NCI-H1092 treated with DMSO at 0.1 percent for 48 hours (cell line): ENCODE measurements at places on chromosomes 12 and 14.
A peak's percentile ranks its signal among the peaks of the same experiment; 100 is the strongest.

- DNase-seq, result no peak
These were observed 69.7 kb upstream of the CCND2 start for GRCh38 chr12:4203772-4204376.

- DNase-seq, result peak; percentile 5
These were observed 13.3 kb upstream of the TCL1A start for GRCh38 chr14:95727056-95727700.

DNA sequence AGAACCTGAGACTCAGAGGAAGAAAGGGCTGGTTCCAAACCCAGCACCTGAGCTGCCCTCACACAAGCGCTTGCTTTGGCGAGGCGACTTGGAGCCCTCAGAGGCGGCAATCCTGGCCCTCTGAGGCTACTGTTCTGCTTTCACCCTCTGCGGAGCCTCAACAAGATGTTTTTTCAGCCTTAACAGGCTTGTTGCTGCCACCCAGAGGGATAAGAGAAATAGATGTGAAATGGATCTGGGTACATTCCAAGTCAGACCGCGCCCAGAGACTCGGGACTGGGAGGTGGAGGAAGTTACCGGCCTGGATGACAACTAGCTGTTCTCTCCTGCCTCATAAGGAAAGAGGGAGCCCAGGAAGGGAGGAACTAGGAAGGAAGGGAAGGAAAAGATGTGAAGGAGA, 89.6 kb downstream of the TTC7B start:
- peak; percentile 21 for DNase-seq

DNA sequence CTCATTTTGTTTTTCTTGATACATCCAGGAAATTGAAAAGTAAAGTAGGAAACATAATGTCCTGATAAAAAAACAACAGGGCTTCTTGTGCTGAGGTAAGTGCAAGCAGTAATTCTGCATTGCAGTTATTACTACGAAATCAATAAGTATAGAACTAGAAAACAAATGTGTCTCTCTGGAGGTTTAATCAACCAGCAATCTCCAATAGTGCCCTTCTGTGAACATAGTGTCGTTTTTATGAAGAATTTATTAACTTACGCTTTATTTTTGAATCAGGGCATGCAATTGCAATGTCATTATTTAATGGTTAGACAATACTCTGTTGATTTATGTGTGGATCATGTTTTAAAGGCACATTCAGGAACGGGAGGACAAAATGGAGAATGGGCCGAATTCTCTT, 494.1 kb upstream of the NOVA1 start:
- no peak for DNase-seq

DNA sequence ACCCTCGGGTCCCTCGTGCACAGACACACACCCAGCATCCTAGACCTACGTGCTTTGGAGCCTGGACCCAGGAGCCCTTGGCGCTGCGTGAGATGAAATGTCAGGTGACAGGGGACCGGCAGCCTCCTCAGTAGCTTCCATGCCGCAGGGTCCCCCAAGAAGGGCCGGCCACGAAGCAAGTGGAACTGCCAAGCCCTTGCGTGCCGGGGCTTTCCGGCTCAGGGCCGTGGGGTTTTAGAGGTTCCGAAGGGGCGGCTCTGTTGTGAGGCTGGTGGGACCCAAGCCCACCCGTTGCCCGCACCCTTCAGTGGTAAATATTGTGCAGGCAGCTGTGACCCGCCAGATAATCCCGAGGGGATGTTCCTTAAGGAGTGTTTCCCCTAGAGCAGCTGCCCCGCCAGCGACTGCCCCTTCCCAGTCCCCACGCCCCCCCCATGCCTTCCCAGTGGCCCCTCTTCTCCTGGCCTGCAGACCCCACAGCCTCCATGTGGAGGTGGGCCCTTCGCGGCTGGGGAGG, 133.7 kb downstream of the ADGRD1 start:
- DNase-seq, result no peak

DNA sequence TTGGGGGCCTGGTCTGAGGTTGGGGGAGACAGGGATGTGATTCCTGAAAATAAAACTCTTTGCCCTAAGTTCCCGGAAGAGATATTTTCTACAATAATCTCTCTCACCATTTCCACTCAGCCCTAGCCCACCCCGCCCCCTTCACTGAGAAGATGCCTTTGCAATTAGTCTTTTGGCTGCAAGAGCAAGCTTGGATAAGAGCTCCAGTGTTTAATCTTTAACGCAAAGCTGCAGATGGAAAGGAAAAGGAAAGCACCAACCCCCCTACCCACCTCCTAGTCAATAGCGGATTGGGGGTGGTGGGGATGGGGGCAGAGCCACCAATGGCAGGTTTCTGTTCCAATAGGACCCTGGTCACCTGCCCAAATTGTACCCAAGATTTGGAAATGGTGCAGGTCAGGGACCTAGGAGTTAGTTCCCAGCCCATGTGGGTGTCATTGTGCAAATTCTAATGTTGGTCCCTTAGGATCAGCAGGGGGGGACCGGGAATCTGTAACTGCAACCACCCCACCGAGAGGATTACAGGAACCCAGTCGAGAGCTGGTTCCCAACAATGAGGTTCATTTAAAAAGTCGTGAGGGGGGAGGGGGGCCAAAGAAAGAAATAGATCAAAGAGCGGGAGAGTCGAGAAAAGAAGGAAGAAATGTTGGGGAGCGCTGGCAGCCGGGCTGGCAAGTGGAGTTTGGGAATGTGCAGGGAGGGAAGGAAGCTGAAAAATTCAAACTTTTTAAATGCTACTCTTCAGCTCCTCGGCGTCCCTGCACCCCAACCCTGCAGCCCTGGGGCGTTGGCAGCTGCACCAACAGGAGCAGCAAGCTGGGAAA, 1.6 kb downstream of the ZFP36L1 start:
- DNase-seq, result no peak

GRCh38 chr12:68648179-68648578, 37.5 kb downstream of the RAP1B start:
- no peak for DNase-seq

DNA sequence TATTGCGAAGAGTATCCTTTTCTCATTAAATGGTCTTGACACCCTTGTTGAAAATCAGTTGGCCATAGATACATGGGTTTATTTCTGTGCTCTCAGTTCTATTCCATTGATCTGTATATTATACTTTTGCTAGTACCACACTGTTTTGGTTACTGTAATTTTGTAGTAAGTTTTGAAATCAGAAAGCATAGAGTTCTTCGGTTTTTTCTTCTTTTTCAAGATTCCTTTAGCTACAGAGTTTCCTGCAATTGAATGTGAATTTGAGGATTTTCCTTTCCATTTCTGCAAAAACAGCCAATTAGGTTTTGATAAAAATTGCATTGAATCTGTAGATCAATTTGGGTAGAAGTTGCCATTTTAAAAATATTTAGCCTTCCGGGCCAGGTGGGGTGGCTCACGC, 60.2 kb downstream of the ARHGAP5 start:
- no peak for DNase-seq

GRCh38 chr12:21614506-21614905, 9.9 kb upstream of the GYS2 start:
- DNase-seq, result no peak

DNA sequence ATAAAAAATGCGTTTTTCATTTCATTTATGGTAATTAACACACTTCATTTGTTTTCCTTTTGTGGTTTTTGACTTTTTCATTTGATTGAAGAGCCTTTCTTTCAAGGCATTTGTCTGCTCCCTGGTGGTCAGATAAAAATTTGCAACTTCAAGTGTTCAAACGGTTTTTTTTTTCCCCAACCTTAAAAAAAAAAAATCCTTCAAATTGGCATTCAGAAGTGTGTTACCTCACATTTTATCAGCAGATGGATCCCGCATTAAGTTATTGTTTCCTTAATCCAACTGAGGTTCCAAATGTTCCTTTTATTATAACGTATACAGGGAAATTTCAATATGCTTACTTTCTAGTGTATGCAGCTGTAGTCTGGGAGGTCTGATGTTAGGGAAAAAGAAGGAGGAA, 47.2 kb downstream of the MYF5 start:
- peak; percentile 30 for DNase-seq

DNA sequence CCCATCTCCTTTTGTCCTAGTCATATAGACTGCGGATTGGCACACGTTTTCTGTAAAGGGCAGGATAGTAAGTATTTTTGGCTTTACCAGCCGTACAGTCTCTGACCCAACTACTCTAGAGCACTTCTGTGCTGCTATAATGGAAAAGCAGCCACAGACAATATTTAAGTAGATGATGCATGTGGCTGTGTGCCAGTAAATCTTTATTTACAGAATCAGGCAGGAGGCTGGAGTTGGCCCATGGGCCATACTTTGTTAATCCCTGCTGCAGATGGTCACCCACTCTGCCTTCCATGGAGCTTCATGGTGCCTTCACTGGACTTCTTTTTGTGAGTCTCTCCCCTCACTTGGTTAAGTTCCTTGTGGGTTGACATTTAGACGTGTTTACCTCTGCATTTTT, 584.5 kb upstream of the TBX3 start:
- peak; percentile 6 for DNase-seq

- no peak for DNase-seq
These were observed 17.7 kb upstream of the LRP1-AS start for GRCh38 chr12:57164966-57165625.

DNA sequence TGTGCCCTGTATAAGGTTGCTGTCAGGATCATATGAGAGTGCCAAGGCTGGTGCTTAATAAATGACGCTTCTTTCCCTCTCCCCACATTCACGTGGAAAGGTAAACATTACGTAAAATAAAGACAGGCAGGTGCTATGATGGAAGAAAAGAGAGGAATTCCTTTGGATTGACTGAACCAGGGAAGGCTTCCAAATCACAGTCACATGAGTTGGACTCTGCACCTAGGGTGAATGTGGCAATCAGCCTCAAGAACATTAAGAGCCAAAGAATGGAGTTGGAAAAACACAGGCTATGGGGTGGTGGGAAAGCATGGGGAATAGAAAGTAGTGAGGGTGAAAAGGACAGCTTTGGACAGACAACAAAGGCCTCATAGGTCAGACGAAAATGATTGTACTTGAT, 473.1 kb downstream of the VRK1 start:
- DNase-seq, result no peak

- DNase-seq, result peak; percentile 72
These were observed 371 bp upstream of the REM2 start for GRCh38 chr14:22882529-22883172.

- DNase-seq, result no peak
These were observed 5.0 kb downstream of the CMKLR1 start for GRCh38 chr12:108333898-108334699.

- DNase-seq, result no peak
These were observed 28.1 kb upstream of the WNK1 start for GRCh38 chr12:724194-724855.

DNA sequence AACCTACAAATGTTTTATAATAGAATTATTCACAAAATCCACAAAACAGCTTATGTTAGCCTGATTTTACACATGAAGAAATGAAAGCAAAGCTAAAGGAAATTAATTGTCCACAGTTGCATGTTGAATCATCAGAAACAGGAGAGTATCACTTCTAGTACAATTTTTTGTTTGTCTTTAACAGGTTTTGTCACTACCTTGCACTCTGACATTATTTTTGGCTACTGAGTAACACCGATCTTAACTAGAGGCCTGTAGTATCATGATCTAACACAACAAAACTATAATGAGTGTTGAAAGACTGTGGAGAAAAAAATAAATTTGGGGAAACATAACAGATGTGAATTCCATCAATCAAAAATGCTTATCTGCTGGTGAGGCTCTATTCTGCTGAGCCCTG, 60.1 kb downstream of the TAOK3 start:
- DNase-seq, result no peak

DNA sequence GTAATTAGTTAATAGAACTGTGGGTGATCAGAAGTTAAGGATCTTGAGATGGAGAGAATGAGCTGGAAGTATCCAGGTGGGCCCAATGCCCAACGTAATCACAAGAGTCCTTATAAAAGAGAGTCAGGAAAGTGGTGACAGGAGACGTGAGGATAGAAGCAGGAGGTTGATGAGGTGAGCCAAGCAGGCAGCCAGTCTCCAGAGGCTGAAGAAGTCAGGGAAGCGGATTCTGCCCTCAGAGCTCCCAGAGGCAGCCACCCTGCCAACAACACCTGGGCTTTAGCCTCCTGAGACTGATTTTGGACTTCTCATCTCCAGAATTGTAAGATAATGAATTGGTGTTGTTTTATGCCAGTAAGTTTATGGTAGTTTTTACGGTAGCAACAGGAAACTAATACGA, 10.1 kb upstream of the SAV1 start:
- DNase-seq, result no peak

- DNase-seq, result no peak
These were observed 94.9 kb downstream of the EML1 start for GRCh38 chr14:99888149-99888548.

DNA sequence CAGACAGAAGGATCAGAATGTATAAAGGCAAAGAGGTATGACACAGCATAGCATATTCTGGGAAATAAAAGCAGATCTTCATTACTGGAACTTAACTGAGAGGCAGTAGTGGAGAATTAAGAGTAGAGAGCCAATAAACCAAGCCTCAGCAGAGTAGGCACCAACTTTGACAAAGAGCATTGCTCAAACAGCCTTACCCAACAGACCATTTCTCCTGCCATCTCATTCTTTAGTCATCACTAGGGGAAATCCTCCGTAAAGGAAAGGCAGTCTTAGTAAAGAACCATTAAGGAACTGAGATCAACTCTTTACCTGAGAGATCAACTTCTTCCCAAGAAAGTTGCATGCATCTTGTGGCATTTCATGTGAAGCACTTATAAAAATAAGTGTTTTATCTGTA, 36.6 kb downstream of the SENP1 start:
- DNase-seq, result no peak

DNA sequence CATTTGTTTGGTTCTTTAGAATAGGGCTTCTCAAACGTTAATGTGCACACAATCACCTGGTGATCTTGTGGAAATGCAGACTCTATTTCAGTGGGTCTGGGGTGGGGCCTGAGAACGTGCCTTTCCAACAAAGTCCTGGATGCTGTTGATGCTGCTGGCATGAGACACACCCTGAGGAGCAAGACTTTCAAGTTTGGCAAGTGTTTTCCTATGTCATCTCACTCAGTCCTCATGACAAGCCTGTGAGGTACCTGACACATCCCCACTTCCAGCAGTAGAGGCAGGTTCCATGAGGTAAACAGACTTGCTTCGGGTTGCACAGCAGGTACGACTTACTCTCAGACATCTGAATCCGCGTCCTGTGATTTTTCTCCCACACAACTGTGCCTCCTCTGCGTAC, 147.1 kb downstream of the MYRFL start:
- DNase-seq, result no peak

- DNase-seq, result no peak
These were observed 201.5 kb downstream of the FOXN3 start for GRCh38 chr14:89215531-89215930.

DNA sequence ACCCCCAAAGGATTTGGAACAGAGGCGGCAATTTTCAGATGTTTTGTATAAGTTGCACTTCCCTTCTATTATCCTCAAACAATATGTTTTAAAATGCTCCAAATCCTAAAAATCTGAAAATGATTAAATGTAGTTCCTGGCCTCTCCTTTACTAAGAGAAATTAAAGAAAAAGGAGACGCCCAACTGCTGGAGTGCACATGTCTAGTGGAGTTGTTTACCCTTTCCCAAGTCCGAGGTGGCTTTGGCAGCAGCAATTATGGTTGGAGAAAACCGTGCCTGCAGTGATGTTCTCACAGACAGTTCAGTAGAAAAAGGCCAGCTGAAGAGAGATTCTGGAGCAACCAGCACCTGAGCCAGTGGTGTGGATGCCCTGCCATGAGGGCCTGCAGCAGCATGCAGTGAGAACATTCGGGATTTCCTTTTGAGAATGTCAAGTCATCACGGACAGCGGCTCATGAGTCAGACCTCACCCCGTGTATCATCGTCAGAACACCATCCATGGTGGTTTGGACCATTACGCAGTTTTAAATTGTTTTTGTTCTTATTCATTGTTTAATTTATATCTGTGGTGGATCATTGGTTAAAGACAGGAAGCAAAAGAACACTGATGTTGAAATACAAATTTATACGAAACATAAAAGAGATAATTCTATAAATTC, 179.0 kb upstream of the KRR1 start:
- no peak for DNase-seq
